ENCODE measurements at places on chromosomes 3 and 15.

DNA sequence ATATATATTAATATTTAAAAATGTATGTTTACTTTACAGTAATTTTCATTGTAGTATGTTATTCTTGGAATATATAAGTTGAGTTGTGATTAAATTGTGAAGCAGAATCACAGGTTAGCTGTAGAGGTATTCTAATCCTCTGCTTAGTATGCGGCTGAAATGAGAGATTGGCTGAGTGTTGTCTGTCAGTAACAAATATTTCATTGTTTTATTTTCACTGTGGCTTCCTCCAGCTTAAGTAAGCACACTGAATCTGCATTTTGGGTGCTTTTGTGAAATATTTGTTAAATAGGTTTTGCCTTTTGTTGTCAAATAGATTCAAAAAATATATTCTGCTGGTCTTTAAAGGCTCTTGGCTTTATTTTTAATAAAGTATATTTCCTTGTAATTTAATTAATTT lies 357.5 kb downstream of the CADM2 start:
- no peak overlapping the region for H3K4me3 ChIP-seq
- DNase-seq: no peak

DNA sequence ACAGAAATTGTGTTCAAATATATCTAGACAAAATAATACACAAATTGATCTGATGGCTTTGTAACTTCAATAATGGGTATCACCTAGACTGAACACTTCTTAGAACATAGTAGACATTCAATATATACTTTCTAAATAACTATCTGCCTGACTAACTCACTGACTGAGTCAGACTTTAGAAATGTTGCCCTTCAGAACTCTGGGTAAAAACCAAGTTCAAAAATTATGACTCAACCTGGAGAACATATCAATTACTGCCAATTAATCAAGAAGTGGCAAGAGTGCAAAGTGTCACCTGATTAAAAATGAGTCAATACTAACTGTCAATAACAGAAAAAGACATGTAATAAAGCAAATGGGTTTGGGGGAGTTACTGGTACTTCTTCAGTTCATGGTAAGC lies 144.6 kb upstream of the TMCO5A start:
- no peak for DNase-seq
- H3K36me3 ChIP-seq: no peaks in the 10 kb centered on the region
- H3K27me3 ChIP-seq: peaks cover 10% of the 10 kb centered on the region

GRCh38 chr3:152176241-152176640 lies 92.5 kb upstream of the MBNL1 start:
- H3K36me3 ChIP-seq: no peaks in the 10 kb centered on the region
- no peaks in the 10 kb centered on the region for H3K27me3 ChIP-seq
- no peak for DNase-seq

GRCh38 chr3:81291586-81291985 lies 469.9 kb downstream of the GBE1 start:
- no peak overlapping the region for H3K4me3 ChIP-seq
- no peak overlapping the region for H3K27ac ChIP-seq
- H3K27me3 ChIP-seq: no peaks in the 10 kb centered on the region
- DNase-seq: no peak

DNA sequence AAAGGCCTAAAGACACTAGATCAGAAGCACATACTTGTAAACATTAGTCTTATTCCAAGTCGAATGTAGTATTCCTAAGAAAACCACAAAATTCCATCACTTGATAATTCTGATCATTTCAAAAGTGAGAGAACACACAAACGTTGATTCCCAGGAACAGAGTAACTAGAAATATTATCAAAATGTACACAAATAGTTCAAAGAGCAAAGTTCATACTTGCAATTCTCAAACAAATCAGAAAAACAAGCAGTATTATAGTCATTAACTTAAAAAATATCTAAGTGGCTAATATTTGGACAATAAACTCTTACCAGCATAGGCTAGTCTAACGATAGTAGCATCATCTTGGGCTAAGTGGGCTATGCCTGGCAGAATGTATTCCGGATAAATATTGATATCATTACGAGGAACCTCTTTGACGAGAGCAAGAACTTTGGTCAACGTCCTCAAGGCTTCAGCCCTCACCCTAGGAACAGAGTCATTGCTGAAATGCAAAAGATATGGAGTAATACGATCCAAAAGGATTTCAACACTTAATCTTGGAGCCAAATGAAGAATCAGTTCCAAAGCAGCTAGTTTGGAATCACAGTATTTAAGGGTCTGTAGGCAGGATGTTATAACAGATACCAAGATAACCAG lies 13.3 kb downstream of the PIK3R4 start:
- no peak overlapping the region for H3K4me3 ChIP-seq
- DNase-seq: no peak
- peaks cover 13% of the 10 kb centered on the region for H3K4me1 ChIP-seq
- H3K27ac ChIP-seq: no peak overlapping the region
- H3K27me3 ChIP-seq: no peaks in the 10 kb centered on the region
- peaks cover 25% of the 10 kb centered on the region for H3K36me3 ChIP-seq

- H3K27me3 ChIP-seq: no peaks in the 10 kb centered on the region
- peaks cover 25% of the 10 kb centered on the region for H3K4me1 ChIP-seq
- no peaks in the 10 kb centered on the region for H3K36me3 ChIP-seq
Measured at GRCh38 chr15:69677403-69677802, 224.8 kb downstream of the RPLP1 start.

DNA sequence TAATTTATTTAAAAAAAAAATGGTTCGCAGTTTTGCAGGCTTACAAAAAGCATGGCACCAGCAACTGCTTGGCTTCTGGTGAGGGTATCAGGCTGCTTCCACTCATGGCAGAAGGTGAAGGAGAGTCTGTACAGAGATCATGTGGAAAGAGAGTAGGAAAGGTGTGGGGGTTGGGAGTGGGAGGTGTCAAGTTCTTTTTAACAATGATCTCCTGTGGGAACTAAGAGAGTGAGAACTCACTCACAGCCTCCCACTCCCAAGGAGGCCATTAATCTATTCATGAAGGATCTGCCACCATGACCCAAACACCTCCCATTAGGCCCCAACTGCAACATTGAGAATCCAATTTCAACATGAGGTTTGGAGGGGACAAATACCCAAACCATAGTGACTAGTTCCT lies 21.1 kb upstream of the ACTL6A start:
- no peak for DNase-seq
- H3K27me3 ChIP-seq: peaks cover 5% of the 10 kb centered on the region
- no peaks in the 10 kb centered on the region for H3K36me3 ChIP-seq
- no peaks in the 10 kb centered on the region for H3K4me1 ChIP-seq

GRCh38 chr3:72060447-72061034 lies 275.6 kb upstream of the PROK2 start:
- DNase-seq: no peak
- no peaks in the 10 kb centered on the region for H3K4me1 ChIP-seq
- no peak overlapping the region for H3K27ac ChIP-seq
- no peak overlapping the region for H3K4me3 ChIP-seq
- H3K36me3 ChIP-seq: peaks cover 3% of the 10 kb centered on the region
- H3K27me3 ChIP-seq: peaks cover 50% of the 10 kb centered on the region

DNA sequence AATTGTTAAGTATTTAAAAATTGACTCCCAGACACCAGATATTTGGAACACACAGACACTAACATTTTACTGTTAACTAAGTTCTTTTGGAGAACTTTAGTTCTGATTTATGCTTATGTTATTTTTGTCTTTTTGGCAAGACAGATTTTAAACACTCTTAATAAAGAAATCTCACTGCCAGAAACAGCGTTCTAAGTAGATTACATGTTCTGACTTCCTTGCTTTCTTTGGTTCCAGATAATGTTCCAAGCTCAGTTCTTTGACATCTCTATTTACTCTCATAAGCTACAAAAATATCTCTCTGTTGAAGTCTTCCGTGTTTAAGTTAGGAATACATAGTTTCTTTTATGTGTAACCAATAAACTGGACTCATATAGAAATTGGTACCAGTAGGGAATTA lies 1699.6 kb downstream of the OTOL1 start:
- H3K36me3 ChIP-seq: no peaks in the 10 kb centered on the region
- H3K4me1 ChIP-seq: no peaks in the 10 kb centered on the region
- no peak for DNase-seq
- no peak overlapping the region for H3K27ac ChIP-seq
- no peak overlapping the region for H3K4me3 ChIP-seq

DNA sequence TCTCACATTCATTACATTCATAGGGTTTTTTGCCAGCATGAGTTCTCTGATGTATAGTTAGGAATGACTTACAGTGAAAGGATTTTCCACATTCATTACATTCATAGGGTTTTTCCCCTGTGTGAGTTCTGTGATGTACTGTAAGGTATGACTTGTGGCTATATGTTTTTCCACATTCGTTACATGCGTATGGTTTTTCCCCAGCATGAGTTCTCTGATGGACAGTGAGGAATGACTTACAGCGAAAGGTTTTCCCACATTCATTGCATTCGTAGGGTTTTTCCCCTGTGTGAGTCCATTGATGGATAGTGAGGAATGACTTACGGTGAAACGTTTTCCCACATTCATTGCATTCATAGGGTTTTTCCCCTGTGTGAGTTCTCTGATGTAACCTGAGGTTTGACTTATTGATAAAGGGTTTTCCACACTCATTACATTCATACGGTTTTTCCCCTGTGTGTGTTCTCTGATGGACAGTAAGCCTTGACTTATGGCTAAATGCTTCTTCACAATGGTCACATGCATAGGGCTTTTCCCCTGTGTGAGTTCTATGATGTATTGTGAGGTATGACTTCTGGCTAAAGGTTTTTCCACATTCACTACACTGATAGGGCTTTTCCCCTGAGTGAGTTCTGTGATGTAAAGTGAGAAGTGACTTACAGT lies 47.4 kb downstream of the ZNF717 start:
- H3K4me3 ChIP-seq: no peak overlapping the region
- H3K27me3 ChIP-seq: no peaks in the 10 kb centered on the region
- H3K4me1 ChIP-seq: no peaks in the 10 kb centered on the region
- no peak for DNase-seq
- no peaks in the 10 kb centered on the region for H3K36me3 ChIP-seq

GRCh38 chr15:67120839-67121643 lies 55.6 kb downstream of the SMAD3 start:
- peak; percentile 88 for DNase-seq
- H3K27me3 ChIP-seq: no peaks in the 10 kb centered on the region
- peaks cover 8% of the 10 kb centered on the region for H3K36me3 ChIP-seq
- peaks cover 67% of the 10 kb centered on the region for H3K4me1 ChIP-seq
- peak overlapping the region; percentile 82 for H3K4me3 ChIP-seq

GRCh38 chr3:127488740-127489139 lies 101.8 kb downstream of the TPRA1 start:
- DNase-seq: no peak
- no peak overlapping the region for H3K4me3 ChIP-seq
- peaks cover 94% of the 10 kb centered on the region for H3K27me3 ChIP-seq
- no peaks in the 10 kb centered on the region for H3K36me3 ChIP-seq
- no peak overlapping the region for H3K27ac ChIP-seq

DNA sequence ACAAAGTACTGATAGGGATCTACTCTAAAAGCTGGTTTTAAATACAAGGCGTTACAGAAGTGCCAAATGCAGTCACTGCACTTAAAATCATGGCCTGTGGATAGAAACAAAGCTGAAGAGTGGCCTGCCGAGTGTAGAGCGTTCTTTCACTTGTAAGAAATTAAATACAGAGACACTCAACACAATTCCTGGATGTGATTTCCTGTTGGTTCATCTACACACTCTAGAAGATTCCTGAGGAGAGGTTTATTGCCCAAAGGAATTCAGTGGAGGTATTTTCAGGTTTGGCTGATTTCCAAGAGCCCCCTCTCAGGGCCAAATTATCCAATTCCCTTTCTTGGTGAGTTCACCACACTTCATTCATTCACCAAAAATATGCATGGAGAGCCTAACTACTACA lies 200.3 kb upstream of the IL12A start:
- no peak for DNase-seq
- H3K4me1 ChIP-seq: no peaks in the 10 kb centered on the region
- peaks cover 12% of the 10 kb centered on the region for H3K27me3 ChIP-seq

DNA sequence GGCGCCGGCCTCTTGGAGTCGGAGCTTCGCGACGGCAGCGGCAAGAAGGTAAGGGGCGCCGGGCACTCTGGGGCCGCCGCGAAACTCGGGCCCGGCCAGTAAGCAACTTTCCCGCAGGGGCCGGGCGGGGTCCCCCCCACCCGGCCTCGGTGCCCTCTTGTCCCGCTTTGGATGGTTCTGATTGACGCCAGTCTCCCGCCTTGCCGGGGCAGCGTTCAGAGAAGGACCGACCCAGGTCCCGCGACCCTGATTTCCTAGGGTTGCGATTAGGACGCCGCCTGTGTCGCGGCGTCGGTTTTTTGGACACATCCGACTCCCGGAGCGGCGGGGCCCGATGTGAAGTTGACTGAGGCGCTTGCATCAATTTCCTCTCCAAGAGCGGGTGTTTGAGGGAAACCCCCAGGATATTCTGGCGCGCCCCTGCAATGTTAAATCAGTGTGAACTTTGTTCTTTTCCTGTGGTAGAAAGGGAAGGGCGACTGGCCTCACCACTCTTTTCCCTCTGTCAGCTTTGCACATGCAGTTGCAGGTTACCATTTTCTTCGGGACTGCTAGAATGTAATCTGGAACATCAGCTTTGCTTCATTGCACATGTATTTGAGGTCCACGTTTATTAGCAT lies 755 bp downstream of the PDE8A start:
- peaks cover 33% of the 10 kb centered on the region for H3K36me3 ChIP-seq
- H3K27me3 ChIP-seq: no peaks in the 10 kb centered on the region
- DNase-seq: peak; percentile 55
- H3K4me3 ChIP-seq: peak overlapping the region; percentile 87
